ENCODE measurements at places on chromosomes 2 and 18. TPM values are rescaled to one million over a fixed set of nuclear protein-coding genes. Genes with fewer than 3 reads are reported as not detected.

MAL gene
- total RNA-seq, result 167 TPM

ACTG2 gene
- not detected for total RNA-seq

DSG4 gene
- total RNA-seq, result not detected

RAPGEF4 gene
- 0.37 TPM for total RNA-seq

BCL11A gene
- not detected for total RNA-seq

CIDEA gene
- not detected for total RNA-seq

RABL2A gene
- 23.5 TPM for total RNA-seq

SATB2 gene
- 0.07 TPM for total RNA-seq

CFC1 gene
- not detected for total RNA-seq

SNTG2 gene
- total RNA-seq, result 0.14 TPM

CIB4 gene
- total RNA-seq, result not detected

Measured in activated CD4-positive, alpha-beta T cell treated with anti-CD3 and anti-CD28 coated beads, Interleukin-2, amount 10 ng/mL, durations not matched to agents 24 days and 14 days (primary cell).